ENCODE measurements at places on chromosomes 4 and X.

- no peak for DNase-seq
- H3K4me3 ChIP-seq, result no peak overlapping the region
- no peaks in the 10 kb centered on the region for H3K4me1 ChIP-seq
Observed at GRCh38 chr4:147760695-147761094, 28.8 kb downstream of the ARHGAP10 start.

GRCh38 chr4:188121530-188121929 is 12.1 kb upstream of the TRIML2 start:
- no peak overlapping the region for H3K4me3 ChIP-seq
- H3K4me1 ChIP-seq, result no peaks in the 10 kb centered on the region
- no peaks in the 10 kb centered on the region for H3K27me3 ChIP-seq

DNA sequence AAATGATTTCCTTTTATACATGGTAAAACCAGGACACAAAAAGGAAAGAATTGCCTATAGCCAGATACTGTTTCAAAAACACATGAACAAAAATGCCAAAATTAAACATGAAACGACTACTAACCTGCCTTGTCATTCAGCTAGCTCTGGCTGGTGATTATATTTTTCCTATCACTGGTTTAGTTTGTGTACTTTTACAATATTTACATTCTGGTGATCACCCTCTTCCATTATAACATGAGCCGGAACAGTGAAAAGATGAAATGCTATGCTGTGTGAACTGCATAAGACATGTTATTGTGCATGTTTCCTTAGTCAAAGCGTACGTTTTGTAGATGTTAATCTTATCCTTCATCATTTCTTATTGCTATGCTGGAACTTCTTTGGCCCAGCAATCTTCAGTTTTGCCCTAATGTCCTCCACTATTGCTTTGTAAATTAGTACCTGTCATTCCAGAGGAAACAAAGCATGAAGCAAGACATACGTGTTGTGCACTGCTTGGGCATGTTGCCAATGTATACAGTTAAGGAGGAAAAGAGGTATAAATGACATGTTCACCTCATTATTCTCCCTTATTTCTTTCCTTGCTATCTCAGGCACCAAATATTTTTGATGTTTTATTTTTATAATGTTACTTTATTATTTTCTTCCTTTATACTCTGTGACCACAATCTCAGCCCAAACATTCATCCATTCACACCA is 386.3 kb downstream of the ARHGAP24 start:
- no peaks in the 10 kb centered on the region for H3K4me1 ChIP-seq
- H3K4me3 ChIP-seq, result no peak overlapping the region
- H3K27ac ChIP-seq, result no peak overlapping the region
- H3K27me3 ChIP-seq, result no peaks in the 10 kb centered on the region

GRCh38 chr4:168600796-168601583 is 104.1 kb downstream of the PALLD start:
- H3K27me3 ChIP-seq, result no peaks in the 10 kb centered on the region
- H3K36me3 ChIP-seq, result no peaks in the 10 kb centered on the region
- H3K4me3 ChIP-seq, result no peak overlapping the region
- H3K4me1 ChIP-seq, result no peaks in the 10 kb centered on the region

DNA sequence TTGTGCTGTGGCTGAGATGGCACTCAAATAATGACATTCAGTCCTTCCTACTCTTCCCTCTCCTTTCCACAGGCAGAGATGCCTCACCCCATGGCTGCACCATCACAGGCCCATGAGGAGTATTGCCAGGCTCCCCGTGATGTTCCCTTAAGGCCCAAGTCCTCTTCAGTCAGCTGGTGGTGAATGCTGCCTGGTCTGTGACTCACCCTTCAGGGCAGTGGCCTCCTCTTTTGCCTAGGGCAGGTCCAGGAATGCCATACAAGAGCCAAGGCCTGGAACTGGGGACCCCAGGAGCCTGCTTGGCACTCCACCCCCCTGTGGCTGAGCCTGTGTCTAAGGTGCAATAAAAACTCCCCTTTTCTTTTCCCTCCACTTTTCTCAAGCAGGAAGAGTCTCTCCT is 144.2 kb upstream of the GEMIN8 start:
- no peaks in the 10 kb centered on the region for H3K27me3 ChIP-seq
- H3K4me3 ChIP-seq, result no peak overlapping the region
- no peaks in the 10 kb centered on the region for H3K36me3 ChIP-seq
- H3K27ac ChIP-seq, result no peak overlapping the region

DNA sequence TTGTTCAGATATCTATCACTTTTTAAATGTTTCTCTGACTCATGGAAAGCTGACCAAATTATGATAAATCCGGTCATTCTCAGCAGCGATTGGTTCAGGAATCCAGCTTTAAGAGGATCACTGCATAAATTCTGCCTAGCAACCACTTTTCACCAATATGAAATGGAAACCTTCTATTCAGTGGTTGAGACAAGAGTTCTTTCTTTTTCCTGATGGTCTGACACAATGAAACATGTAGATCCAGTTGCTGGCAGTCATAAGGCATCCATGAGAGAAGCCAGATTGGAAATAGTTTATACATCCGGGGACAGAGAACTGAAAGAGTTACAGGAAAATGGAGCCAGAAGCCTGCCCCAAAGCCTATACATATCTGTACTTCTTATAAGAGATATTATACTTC is 27.2 kb downstream of the MAB21L2 start:
- no peaks in the 10 kb centered on the region for H3K36me3 ChIP-seq
- DNase-seq, result no peak
- no peak overlapping the region for H3K27ac ChIP-seq
- H3K4me1 ChIP-seq, result no peaks in the 10 kb centered on the region
- H3K27me3 ChIP-seq, result no peaks in the 10 kb centered on the region

- no peak for DNase-seq
- no peaks in the 10 kb centered on the region for H3K4me1 ChIP-seq
- no peaks in the 10 kb centered on the region for H3K27me3 ChIP-seq
- H3K4me3 ChIP-seq, result no peak overlapping the region
- no peaks in the 10 kb centered on the region for H3K36me3 ChIP-seq
Observed at GRCh38 chrX:11180571-11180970, 69.4 kb downstream of the HCCS start.

DNA sequence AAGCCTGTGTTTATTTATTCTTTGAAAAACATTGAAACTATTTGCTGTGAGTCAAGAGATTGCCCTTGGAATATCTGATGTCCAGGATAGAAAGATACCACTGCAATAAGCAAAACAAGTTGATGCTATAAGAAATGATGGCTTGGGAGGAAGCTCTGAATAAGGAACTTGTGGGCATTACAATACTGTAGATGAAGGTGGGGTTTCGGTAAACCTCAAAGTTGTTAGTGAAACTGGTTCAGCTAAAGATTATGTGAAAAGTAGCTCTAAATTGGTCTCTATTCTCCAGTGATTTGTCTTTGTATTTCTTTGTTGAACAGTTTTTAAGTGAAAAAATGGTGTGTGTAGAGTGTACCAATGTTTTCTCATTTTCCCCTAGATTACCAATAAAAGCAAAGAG is 128.7 kb downstream of the AKAP4 start:
- H3K27ac ChIP-seq, result no peak overlapping the region
- H3K36me3 ChIP-seq, result peaks cover 11% of the 10 kb centered on the region
- no peaks in the 10 kb centered on the region for H3K27me3 ChIP-seq

GRCh38 chr4:185383451-185383850 is 12.3 kb downstream of the LRP2BP start:
- no peak overlapping the region for H3K27ac ChIP-seq
- H3K36me3 ChIP-seq, result no peaks in the 10 kb centered on the region
- H3K4me1 ChIP-seq, result peaks cover 3% of the 10 kb centered on the region
- H3K27me3 ChIP-seq, result peaks cover 30% of the 10 kb centered on the region
- no peak for DNase-seq
- no peak overlapping the region for H3K4me3 ChIP-seq
